ENCODE measurements at places on chromosomes 1 and 21.

DNA sequence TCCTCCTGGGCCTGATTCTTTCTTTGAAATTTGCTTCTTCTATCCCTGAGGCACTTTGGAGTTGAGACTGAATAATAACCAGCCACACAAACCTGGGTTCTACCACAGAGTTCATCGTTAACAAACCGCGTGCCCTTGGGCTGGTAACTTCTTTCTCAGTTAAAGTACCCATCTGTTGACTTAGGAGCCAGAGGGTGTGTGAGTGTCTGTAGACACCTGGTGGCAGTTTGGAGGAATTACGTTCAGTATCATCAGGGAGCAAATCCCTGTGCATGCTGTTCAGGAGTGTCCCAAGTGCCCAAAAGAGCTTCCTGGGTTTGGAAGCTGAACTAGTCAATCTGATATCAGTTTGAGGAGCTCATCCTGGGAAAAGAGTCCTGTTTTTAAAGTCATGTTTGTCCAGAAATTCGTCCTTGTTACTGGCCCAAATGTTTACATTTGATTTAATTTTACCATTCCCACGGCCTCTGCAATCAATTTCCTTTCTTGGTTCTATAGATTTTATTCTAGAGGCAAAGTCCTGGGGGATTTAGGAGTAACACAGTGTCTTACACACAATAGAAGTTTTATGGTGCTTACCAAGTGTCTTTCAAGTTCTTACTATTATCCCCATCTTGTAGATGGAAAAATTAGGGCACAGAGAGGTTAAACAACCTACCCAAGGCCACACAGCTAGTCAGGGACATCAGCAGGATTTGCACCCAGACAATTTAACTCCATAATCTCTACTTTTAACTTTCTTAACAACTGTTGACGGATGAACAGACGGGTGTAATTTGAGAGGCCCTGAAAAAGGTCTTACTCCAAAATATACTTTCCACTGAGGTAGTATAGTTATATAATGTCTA, 26.7 kb upstream of the RPTN start:
- DNase-seq = no peak

DNA sequence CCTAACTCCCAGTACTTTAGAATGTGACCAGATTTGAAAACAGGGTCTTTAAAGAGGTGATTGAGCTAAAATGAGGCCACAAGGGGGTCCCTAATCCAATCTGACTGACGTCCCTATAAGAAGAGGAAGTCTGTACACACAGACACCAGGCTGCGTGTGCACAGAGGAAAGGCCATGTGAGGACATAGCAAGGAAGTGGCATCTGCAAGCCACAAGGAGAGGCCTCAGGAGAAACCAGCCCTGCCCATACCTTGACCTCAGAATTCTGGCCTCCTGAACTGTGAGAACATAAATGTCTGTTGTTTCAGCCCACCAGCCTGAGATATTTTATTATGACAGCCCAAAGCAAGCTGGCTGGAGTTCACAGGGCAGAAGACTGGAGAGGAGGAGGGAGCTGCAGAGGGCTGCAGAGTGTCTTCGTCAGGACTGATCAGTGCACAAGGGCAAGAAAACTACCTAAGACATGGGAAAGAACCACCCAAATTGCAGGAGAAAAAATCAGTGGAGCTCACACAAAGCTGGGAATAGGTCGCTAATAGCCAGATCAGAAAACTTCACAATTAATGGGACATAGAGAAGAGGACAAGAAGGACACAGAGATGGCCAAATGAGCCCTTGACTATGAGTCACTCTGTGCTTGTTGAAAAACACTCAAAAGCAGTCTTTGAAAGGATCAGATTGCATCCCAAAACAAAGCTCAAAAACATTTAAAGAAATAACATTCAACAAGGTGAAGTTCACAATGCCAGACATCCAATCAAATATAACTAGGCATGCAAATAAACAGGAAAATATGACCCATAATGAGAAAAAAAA, 14.1 kb upstream of the WNT9A start:
- peak; percentile 56 for DNase-seq

- DNase-seq = no peak
These were observed 74.9 kb upstream of the ZC3H11B start for GRCh38 chr1:219687779-219688178.

GRCh38 chr21:46159841-46160656, 4.7 kb upstream of the FTCD start:
- no peak for DNase-seq

GRCh38 chr1:214492401-214493075, 58.9 kb downstream of the PTPN14 start:
- DNase-seq = no peak

DNA sequence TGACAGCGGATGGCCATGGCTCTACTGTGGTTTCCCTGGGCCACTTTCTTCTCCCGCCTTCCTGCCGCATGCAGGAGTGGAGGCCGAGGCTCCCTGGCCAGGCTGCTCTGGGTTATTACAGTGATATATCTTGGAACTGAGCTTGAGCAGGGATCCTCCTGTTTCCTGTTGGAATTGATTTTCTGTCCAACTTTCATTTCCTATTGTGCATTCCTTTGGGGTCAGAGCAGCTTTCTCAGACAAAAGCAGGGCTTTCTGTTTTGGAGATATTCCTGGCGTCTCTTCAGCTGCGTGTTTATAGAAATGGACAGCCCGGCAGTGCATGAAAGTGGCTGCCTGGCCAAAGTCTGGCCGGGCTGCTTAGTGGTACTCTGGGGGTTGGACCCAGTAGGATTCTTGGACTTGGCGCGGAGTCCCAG, 146.4 kb downstream of the KIF26B start:
- DNase-seq = no peak

- DNase-seq = no peak
These were observed 325.8 kb downstream of the KIF26B start for GRCh38 chr1:245480393-245481120.

DNA sequence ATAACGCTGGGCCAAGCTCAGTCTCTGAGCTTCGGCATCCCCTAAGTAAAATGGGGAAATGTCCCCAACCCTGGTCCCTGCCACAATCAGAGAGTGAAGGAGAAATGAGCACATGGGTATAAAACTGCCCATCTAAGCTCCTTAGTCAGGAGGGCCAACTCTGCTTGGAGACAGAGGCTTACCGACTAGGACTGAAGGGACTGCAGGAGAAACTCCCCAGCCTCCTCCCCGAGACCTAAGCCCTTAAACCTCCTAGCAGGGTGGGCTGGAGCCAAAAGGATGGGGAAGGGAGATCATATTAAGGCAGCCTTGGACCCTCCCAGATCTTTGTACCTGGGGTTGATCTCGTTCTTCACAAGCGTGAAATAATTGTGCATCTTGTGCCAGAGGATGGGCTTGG, 5.5 kb downstream of the ETNK2 start:
- no peak for DNase-seq

DNA sequence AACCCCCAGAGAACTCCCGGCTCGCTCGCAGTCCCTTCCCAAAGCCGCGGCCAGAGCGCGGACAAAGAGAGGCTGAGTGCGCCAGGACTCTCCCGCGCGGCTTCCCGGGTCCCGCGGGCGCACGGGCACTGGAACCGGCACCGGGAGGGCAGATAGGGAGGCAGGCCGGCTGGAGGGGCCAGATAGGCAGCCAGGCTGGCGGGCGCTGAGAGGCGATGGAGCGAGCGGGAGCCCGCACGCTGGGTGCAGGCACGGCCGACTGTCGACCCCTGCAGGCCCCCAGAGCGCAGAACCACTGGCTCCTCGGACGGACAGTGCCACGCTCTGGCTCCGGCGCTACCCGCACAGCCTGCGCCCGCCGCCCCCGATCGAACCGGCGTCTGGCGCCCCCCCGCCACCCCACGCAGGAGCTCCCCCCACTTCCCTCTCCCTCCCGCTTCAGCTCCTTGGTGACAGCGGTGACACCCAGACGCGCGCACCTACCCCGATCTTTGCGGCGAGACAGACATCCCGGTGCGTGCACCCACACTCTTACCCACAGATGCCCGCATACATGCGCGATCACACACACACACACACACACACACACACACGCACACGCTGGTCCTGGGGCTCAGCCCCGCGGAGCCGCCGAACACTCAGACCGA, 534 bp downstream of the SLC6A9 start:
- DNase-seq = peak; percentile 83

GRCh38 chr1:97488530-97488929, 432.3 kb downstream of the DPYD start:
- DNase-seq = no peak

DNA sequence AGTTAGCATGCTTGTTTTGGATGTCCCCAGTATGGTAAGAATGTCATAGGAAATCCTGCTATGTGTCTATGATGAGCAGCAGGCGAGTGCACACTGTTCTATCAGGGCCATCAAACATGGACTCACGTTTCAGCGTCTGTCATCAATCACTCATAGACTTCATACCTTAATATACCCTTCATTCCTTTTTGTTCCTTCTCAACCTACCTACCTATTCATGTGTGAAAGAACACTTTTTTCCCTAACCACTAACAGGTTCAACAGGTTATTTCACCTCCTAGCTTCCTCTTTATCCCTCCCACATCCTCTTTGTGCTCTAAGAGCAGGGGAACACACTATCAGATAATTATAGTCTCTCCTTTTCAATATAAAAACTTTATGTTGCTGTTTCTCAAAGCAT, 300.6 kb downstream of the TM2D1 start:
- no peak for DNase-seq

DNA sequence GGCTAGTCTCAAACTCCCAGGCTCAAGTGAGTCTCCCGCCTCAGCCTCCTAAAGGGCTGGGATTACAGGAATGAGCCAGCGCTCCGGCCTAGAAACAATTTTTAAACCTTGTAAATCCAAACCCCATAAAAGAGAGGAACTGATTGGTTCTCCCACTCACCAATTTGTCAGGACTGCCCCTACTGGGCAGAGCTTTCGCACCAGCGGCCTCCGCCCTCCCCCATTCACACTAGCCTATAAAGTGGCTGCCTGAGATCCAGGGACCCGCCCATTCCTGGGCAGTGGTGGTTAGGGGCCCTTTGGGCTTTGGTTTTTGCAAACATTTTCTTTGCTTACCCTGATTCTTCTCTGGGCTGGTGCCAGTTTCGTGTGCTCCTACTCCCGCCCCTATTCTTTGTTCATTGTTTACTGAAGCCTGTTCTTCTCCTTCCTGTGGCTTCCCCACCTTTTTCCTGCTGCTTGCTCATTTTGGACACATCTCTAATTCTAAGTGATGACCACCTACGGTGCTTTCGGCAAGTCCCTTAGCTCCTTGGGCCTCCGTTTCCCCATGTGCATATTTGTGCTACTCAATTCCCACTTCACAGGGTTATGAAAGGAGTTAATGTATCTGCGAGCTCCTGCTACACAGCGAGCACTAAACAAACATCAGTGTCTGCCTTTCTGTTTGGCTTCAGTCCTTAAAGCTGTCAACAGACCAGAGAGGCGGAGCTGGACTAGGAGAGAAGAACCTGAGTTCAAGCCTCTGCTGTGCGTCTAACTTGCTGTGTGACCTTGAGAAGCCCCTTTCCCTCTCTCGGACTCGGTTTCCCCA, 39.8 kb upstream of the CLIC4 start:
- peak; percentile 82 for DNase-seq

GRCh38 chr1:52238474-52238873, 96.6 kb downstream of the ZFYVE9 start:
- DNase-seq = no peak

- DNase-seq = no peak
These were observed 96.3 kb upstream of the RALGPS2 start for GRCh38 chr1:178628637-178629251.

- DNase-seq = peak; percentile 70
These were observed at the start of gene RIMKLA for GRCh38 chr1:42380586-42381279. Gene RIMKLA, plus strand, starts transcription at chr1:42380792. Its CDS starts 143 bp downstream, at chr1:42380935.

DNA sequence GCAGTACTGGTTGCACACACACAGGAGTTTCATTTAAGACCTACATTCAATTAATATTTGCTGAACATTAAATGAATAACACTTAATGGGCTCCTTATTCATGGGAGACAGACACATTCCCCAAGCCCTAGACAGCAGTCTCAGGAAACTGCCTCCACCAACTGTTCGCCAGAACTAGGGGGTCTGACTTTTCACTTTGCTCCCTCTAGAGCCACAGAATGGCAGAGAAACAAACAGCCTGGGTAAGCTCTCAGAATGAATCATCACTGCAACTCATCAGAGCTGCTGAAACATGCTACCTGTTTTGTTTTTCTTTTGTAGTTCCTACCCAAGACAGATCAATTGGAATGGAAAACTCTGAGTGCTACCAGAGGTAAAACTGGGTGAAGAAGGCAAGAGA, 31.7 kb downstream of the ELK4 start:
- DNase-seq = no peak

DNA sequence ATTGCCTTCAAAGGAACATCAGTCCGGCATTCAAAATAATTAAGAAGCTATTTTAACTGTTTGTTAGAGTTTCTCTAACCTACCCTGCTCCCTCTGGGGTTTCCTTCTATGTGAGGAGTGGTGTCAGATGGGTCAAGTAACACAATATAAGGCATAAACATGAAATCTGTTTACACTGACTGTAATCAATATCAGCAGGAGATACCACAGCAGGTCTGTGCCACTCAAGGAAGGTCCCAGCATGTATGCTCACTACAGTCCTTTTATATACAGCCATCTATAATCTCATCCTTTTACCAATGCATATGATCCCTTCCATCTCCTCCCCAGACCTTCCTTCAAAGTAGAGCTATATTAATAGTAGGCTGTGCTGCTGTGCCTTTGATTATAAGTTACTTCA, 25.4 kb downstream of the EEIG2 start:
- DNase-seq = no peak

GRCh38 chr21:36350282-36350910, 30.4 kb downstream of the MORC3 start:
- DNase-seq = no peak

- no peak for DNase-seq
These were observed at the start of gene ITPKB for GRCh38 chr1:226738995-226739695. Gene ITPKB, minus strand, starts transcription at chr1:226739282. Its CDS starts 1,824 bp downstream, at chr1:226737458.

DNA sequence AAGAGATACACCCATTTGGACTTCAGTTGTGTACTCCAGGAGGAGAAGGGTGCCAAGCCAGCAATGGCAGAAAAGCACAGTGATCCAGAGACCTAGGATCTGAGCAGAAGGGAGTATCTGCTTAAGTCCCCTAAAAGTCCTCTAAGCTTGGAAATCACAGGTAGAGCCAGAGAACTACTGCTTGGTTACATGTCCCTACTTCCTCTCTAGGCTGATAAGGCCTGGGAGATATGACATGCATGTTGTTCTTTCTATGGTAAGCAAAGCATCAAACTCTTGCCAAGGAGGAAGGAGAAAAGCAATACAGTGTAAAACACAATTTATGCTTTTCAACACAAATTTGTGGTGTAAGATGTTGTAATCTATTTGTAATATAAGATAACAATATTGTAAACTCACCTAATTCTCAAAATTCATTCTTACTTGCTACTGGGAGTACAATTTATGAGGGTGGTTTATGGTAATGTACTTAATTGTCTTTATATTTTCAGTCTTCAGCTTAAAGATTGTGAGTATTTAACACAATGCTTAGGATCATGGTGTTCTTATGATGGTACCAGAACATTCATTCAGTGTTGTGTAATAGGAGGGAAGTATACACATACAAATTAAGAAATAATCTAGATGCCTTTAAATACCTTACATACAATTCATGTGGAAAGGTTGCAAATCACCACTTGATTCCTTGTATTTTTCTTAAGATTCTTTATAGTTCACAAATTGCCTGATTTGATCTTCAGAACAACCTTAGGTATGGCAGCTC, 49.1 kb upstream of the GNG12 start:
- DNase-seq = no peak

GRCh38 chr1:156608036-156608674, 6.9 kb upstream of the GPATCH4 start:
- no peak for DNase-seq
